ENCODE measurements at places on chromosomes 2 and 18.

- no peak for DNase-seq
Measured at GRCh38 chr18:57664568-57665165, 43.0 kb upstream of the NARS1 start.

- no peak for DNase-seq
Measured at GRCh38 chr2:133773854-133774653, 205.8 kb upstream of the NCKAP5 start.

DNA sequence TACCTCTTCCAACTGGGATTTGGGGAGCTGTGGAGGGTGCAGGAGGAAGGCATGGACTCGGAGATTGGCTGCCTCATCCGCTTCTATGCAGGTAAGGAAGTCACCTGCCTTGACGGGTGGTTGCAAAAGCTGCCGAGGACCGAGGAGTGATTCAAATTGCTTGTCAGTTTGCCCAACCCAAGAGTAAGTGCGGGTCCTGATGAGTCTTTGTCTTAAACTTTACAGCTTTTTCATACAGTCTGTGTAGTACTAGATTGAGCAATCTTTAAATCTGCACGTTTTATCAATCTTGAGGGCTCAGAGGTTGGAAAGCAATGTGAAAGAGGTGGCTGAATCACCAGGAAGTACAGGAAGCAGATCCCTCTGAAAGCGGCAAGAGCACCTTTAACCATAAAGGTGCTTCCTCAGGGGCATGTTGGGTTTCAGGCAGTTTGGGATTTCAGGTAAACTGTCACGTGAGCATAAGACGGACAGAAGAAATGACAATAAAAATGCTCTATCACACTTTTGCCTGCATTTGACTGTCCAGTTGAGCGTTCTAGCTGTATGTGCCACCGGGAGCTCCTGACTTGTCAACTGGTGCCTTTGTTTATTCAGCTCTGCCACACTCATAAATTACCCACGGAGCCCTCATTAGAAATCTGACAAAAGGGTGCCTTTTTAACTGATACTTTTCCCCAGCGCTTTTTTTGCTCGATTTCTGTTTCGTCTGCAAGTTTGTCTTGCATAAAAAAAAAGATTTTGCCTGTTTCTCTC, 2.0 kb downstream of the PHLPP1 start:
- DNase-seq: no peak

- no peak for DNase-seq
Measured at GRCh38 chr2:136051001-136051724, 65.7 kb upstream of the DARS1 start.

DNA sequence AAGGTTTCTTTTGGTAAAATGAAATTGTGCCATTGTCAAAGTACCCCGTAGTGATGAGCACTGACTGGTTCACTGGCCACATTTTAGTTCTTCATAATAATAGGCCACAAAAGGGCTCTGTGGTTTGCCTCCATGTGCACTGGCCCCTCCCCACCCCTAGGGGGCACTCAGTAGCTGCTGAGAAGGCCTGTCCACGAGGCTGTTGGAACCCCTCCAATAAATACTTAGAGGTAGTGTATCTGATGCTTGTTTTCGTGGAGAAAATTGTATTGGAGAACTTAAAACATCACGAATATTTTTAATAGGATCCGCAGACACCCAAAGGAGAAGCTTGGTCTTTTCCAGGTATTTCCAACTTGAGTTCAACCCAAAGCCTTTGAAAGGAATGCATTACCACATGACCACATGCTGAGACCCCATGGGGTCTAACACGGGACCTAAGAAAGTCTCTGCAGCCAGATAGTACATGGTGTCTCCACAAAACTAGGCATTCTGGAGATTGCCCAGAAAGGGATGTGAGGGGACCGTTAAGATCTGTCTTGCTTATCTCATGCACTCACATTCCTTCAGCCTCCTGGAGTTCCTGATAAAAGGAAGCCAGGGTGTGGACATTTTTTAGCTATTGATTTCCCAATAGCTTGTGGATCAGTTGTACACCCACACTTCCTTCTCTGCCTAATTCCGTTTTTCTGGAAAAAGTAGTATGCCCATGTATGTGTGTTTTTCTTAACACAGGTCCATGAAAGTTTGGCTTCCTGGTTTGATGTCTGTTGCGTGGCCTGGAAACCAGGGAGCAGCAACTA, 28.5 kb upstream of the NOSTRIN start:
- DNase-seq: peak; percentile 46

GRCh38 chr2:240465268-240465764, 29.9 kb downstream of the GPC1 start:
- DNase-seq: no peak

DNA sequence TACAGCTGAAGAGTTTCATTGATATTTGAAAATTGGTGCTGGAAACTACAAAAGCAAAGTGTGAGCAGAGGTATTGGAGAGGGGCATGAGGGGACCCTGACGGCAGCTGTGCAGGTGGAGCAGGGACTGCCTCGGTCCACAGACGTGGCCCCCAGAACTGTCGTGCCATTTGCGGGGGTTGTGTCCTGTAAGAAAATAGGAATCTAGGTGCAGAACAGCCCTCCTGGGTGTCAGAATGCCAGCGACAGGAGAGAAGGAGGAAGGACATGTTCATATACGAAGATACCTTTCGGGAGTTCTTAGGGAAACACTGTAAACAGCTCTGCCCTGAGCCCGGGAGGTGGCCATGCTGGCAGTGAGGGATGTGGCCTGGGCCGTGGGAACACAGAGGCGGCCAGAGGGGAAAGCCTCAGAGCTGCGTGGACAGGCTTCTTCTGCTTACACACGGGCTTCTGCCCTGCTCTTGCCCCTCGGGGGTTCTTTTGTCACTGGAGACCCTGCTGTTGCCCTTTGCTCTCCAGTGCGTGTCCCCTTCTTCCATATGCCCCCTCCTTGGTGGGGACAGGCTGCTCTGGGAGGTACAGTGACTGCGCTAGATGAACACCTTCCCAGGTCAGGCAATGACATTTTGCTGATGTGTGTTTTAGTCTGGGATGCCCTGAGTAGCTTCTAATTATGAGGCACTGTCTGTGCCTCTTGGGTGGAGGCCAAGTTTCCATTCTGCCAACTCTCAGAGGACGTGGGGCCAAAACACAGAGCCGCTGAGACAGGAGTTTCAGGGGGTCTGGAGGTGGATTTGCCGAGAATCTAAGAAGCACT, 81.9 kb upstream of the TXNDC2 start:
- DNase-seq: no peak

DNA sequence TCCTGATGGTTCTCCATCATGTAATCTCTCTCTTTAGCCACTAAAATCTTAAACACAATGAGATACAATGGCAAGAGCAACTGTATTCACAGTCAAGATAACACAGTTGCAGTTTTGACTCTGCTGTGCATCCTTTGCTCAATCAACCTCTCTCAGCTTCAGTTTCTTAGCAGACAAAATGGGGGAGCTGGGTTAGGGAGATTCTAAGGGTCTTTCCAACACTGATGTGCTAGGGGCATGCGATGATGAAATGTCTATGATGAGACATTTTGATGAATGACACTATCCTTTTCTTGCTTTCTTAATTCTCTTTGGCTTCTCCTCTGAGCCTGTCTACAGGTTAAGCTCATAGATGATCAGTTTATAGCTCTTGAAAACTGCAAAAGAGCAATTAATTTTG, 1.1 kb downstream of the SERPINB10 start:
- DNase-seq: no peak

DNA sequence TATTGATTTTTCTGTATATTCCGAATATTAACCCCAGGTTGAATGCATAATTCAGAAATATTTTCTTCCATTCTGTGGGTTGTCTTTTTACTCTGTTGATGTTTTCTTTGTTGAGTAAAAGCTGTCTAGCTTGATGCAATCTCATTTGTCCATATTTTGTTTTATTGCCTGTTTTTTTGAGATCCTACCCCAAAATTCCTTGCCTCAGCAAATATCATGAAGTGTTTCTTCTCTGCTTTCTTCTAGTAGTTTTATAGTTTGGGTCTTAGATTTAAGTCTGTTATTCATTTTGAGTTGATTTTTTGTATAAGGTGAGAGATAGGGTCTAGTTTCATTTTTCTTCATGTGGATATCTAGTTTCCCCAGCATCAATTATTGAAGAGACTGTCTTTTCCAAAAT, 467.9 kb upstream of the GCFC2 start:
- DNase-seq: no peak

GRCh38 chr18:52310651-52311050, 29.3 kb upstream of the DCC start:
- no peak for DNase-seq

DNA sequence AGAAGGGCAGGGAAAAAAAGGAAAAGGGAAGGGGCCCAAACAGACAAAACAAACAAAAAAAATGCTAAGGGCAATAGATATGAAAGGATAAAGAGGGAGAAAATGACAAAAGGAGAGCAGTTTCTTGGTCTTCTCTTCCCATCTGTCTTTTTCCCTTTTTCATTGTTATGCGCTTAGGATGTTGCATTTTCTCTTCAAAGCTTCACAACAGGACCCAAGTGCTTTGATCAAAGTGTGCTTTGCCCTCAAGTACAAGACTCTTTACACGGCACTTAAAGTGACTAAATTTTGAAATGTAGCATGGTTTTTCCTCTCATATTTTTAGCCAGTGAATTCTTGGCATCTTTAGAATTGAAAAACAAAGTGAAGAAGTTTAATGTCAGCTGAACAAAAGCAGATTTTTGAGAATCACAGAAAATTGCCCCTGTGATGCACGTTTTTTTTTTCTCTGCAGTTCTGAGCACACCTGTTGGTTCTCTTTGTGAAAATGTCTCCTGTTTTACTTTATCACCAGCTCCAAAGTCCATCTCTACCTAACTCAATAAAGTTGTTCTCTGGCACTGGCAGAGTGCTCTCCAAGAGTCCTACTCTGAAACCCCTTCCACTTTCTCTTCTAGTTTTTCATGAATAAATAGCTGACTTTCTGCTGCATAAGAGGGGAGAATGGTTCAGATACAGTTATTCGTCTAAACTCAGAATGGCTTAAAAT, 126.6 kb downstream of the KCNH7 start:
- no peak for DNase-seq

DNA sequence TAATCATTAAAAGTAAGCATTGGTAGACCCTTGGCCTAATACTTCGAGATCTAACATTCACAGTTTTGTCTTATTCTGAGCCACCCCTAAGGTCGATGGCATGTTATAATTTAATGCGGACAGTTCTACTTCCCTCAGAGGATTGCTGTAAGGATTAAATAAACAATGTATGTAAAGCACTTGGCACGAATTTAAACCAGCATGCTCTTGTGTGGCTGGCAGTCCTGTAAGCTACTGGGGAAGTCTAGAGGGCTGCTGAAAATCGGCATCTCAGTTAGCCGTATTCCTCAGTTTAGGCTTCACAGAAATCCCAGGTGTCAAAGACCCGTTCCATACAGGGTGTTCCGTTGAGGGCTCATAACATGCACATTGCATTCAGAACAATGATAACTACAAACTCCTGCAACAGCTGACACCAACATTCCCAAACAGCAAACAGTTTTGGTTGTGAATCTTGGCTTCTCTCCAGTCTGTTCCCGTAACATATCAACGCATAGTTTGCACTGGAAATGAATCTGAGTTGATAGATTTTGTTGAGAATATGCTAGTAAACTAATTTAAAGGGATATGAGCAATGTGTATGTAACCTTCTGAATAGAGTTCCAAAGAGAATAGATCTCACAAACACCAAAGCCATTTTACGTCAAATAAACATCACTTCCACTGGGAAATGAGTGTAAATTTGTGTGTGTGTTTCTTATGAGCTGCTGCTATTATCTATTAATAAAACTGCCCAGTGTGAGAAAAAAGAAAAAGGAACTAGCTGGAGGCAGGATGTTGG, 52.2 kb upstream of the ACKR3 start:
- no peak for DNase-seq

- DNase-seq: no peak
Measured at GRCh38 chr2:173087793-173088496, 12.3 kb downstream of the MAP3K20 start.

DNA sequence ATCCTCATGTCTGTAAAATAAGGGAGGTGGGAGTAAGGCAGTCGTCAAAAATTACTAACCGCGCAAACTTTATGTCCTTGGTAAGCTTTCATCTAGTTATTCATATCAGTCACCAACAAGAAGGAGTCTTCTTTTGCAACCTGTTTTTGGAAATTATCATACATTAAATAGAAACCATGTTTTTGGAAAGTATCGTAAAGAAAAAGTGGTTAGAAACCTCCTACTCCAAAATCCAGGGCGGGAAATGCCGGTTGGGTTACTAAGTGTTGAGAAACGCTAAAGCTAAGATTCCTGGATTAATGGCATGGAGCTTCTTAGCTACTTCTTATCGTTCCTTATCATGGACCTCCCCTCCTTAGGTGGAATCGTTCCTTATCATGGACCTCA, 778 bp downstream of the BBS5 start:
- no peak for DNase-seq

DNA sequence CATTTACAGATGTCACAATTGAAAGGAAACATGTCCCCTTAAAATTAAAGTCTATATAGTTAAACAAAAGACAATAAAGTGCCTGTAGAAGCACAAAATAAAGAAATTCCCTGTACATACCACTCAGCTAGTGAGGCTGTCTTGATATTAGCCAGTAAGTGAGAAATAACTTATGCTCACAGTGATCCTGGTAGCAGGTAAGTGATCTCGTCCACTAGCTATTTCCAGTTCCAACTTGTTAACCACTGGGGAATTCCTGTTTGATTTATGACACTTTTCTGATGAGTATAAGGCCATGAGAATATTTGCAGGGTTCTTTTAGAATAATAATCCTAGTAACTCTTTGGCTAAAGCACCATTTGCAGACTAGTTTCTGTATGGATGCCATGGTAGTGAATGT, 127.9 kb upstream of the PGAP1 start:
- no peak for DNase-seq

Measured in SK-N-DZ (cell line).